Stomach (tissue), 19 donors: ENCODE measurements at places on chromosomes 1 and 21. TPM values are rescaled to one million over a fixed set of nuclear protein-coding genes. Genes with fewer than 3 reads are reported as not detected.

DNA sequence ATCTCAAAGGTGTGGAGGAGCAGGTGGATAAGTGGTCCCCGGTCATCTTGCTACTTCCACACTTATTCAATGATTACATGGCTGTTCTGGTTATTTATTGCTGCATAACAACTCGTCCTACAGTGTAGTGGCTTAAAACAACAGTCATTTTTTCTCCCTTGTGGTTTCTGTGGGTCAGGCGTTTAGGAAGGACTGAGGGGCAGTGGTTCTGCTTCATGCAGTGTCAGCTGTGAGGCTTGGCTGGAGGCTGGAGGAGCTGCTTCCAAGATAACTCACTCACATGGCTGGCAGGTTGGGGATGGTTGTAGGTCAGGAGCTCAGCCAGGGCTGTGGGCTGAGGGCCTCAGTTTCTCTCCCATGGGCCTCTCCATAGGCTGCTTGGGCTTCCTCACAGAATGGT lies 5.9 kb upstream of the SLC6A17 start:
- no peak for DNase-seq
- no peaks in the 10 kb centered on the region for H3K36me3 ChIP-seq
- no peak overlapping the region for H3K27ac ChIP-seq
- peaks cover 89% of the 10 kb centered on the region for H3K27me3 ChIP-seq

DNA sequence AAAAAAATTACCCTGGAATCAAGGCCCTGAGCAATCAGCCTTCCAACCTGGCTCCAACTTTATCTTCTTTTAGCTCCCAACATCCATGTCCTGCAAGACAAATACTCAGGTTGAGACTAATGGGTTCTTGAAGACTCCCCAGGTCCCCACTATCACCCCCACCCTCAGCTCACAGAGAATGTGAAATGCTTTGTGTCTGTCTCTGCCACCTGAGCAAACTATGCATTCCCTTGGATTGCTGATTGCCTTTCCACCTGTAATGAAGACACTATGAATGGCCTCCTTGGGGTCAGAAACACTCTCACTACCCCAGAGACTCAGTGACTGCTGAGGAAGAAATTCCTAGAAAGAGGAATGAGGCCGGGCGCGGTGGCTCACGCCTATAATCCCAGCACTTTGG lies 121.2 kb upstream of the GALNT2 start:
- H3K27ac ChIP-seq: no peak overlapping the region
- H3K27me3 ChIP-seq: no peaks in the 10 kb centered on the region
- no peaks in the 10 kb centered on the region for H3K36me3 ChIP-seq
- no peaks in the 10 kb centered on the region for H3K4me1 ChIP-seq
- no peak overlapping the region for H3K4me3 ChIP-seq

DNA sequence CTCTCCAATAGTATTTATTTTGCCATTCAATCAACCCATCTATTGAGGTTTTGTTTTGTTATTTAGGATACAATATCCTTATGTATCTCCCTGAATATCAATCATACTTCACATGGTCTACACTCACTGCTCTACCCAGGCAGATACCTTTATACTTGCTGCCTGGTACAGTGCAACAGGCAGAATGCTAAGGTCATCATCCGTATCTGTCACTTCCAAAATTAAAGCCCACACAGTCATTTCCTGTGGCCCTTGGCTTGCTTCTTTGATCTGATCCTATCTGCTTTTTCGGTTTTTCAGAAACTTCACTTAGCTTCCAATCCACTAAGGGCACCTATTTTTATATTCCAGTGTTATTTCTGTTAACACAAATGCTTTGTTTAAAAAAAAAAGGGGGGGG lies 22.3 kb upstream of the ZZZ3 start:
- no peak overlapping the region for H3K4me3 ChIP-seq
- H3K4me1 ChIP-seq: no peaks in the 10 kb centered on the region
- H3K27ac ChIP-seq: no peak overlapping the region

GRCh38 chr1:161185282-161185682 lies 8.0 kb upstream of the B4GALT3 start:
- no peaks in the 10 kb centered on the region for H3K36me3 ChIP-seq
- H3K4me3 ChIP-seq: no peak overlapping the region
- no peak overlapping the region for H3K27ac ChIP-seq
- peak; percentile 58 for DNase-seq

GRCh38 chr1:181111559-181111958 lies 23.1 kb downstream of the IER5 start:
- H3K27ac ChIP-seq: no peak overlapping the region
- no peaks in the 10 kb centered on the region for H3K27me3 ChIP-seq
- H3K4me1 ChIP-seq: peaks cover 18% of the 10 kb centered on the region
- no peak overlapping the region for H3K4me3 ChIP-seq
- H3K36me3 ChIP-seq: no peaks in the 10 kb centered on the region

- H3K27ac ChIP-seq: no peak overlapping the region
- no peaks in the 10 kb centered on the region for H3K27me3 ChIP-seq
- H3K36me3 ChIP-seq: no peaks in the 10 kb centered on the region
- H3K4me1 ChIP-seq: peaks cover 33% of the 10 kb centered on the region
- no peak for DNase-seq
- no peak overlapping the region for H3K4me3 ChIP-seq
Observed at GRCh38 chr1:15255582-15256149, 8.6 kb downstream of the FHAD1 start.

GRCh38 chr1:175003521-175003920 lies 3.8 kb downstream of the CACYBP start:
- peak overlapping the region; percentile 15 for H3K27ac ChIP-seq
- peaks cover 39% of the 10 kb centered on the region for H3K36me3 ChIP-seq
- DNase-seq: no peak
- peaks cover 3% of the 10 kb centered on the region for H3K4me1 ChIP-seq
- H3K4me3 ChIP-seq: no peak overlapping the region

- no peak for DNase-seq
- no peaks in the 10 kb centered on the region for H3K36me3 ChIP-seq
- no peaks in the 10 kb centered on the region for H3K4me1 ChIP-seq
- H3K4me3 ChIP-seq: no peak overlapping the region
- no peaks in the 10 kb centered on the region for H3K27me3 ChIP-seq
Observed at GRCh38 chr21:30233228-30234020, 17.5 kb upstream of the CLDN8 start.

DNA sequence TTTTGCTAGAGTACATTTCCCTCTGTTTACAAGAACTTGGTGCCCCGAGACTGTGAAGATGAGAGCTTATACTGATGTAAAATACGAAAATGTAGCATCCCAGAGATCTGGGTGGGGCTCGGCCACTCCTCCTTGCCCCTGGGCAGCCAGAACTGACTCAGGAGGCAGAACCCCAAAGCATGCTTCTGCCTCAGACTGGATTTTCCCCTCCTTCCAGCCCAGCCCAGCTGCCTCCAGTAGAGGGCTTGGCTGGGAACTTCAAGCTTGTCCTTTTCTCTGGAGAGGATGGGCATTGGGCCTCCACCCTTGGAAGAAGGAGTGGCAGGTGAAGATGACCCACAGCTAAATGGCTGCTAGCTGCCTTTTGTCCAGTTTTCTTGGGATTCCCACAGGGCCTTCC lies 24.3 kb upstream of the BTG2 start:
- H3K27ac ChIP-seq: peak overlapping the region; percentile 43
- H3K27me3 ChIP-seq: no peaks in the 10 kb centered on the region
- H3K4me1 ChIP-seq: peaks cover 63% of the 10 kb centered on the region
- no peak for DNase-seq

DNA sequence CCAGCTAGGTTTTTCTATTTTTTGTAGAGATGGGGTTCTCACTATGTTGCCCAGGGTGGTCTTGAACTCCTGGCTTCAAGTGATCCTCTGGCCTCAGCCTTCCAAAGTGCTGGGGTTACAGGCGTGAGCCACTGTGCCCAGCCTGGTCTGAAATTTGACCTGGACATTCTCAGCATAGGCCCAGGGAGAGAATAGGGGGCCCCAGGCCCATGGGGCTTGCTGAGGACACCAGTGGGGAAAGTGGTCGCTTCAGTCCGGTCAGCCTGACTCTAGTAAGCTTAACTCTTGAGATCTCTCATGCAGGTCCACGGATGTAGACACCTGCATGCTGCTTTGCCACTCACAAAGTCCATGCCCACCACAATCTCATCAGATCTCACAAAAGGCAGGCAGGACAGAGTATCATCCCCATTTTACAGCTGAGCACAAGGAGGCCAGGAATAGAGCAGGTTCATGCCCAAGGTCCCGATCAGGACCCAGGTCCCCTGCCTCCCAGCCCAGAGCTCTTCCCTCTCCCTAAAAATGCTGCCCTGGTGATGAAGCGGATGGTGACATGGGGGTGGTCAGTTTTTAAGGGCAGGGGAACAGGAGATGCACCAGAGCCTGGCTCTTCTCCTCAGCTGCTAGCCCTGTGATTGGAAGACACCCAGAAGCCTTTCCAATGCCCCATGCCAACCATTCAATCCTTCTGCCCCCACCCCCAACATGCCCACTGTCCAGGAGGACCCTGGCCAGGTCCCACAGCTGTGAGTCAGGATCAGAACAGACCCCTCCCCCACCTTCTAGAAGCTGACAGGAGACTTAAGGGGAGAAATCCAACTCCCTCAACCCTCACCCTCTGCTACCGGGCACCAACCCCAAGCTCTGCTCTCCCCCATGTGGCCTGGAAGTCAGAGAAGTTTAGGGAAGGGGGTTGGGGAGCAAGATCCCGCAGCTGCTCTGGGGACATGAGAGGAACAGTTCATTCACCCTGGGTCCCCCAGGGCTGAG lies 1.8 kb downstream of the FHL3 start:
- H3K4me1 ChIP-seq: peaks cover 55% of the 10 kb centered on the region
- H3K4me3 ChIP-seq: peak overlapping the region; percentile 80
- peak; percentile 49 for DNase-seq

GRCh38 chr1:204563307-204563706 lies 47.1 kb downstream of the MDM4 start:
- H3K4me3 ChIP-seq: no peak overlapping the region
- no peak overlapping the region for H3K27ac ChIP-seq
- peaks cover 39% of the 10 kb centered on the region for H3K36me3 ChIP-seq
- no peak for DNase-seq
- H3K4me1 ChIP-seq: peaks cover 17% of the 10 kb centered on the region
- H3K27me3 ChIP-seq: no peaks in the 10 kb centered on the region

DNA sequence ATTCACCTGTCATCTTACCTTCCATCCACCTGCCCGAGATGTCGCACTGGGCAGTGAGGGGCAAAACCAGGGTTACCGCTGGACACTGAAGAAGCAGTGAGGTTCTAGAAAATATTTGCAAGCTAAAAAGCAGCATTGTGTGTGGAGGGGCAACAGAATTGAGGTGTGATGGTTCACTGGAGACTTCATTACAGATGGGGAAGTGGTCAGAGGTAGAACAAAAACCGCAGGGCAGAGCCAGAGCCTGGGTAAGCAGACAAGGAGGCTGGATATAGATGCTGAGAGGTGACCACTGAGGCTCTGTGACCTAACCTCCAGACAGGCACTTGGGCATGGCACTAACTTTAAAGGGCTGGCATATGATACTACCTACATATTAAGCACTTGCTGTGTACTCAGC lies 363.9 kb upstream of the PROX1 start:
- H3K4me1 ChIP-seq: no peaks in the 10 kb centered on the region
- no peaks in the 10 kb centered on the region for H3K27me3 ChIP-seq
- DNase-seq: no peak
- no peak overlapping the region for H3K4me3 ChIP-seq
- H3K27ac ChIP-seq: no peak overlapping the region
- no peaks in the 10 kb centered on the region for H3K36me3 ChIP-seq

DNA sequence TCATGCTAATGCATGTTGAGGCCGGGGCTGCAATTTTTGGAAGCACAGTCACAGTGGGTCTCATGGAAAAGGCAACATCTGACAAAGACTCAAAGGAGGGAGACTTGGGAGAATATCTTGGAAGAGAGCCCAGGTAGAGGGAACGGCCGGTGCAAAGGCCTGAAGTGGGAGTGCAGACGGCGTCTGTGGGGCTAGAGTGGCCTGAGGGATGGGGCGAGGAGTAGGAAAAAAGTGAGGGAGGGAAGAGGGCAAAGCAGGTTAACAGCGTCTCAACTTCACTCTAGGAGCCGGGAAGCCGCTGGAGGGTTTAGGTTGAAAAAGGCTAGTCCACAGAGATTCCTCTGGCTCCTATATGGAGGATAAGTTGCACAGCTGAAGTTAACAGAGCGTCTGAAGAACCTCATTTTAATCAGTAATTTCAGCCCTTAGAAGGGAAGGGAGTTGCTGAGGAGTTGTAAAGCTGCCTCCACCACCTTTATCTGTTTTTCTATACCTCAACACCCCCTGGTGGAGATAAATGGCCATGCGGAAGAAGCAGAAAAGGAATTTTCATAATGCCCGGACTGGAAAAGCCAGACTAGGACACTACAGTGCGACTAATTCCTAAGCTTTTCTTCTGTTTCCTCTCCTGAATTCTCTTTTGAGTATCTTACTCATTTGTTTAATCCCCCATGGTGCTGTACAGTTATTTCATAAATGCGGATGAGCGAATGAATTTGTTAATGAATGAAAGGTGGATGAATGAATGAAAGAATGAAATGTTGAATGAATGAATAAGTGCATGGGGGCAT lies 78.7 kb upstream of the ZNF281 start:
- H3K4me1 ChIP-seq: no peaks in the 10 kb centered on the region
- H3K27ac ChIP-seq: no peak overlapping the region
- H3K36me3 ChIP-seq: no peaks in the 10 kb centered on the region
- no peaks in the 10 kb centered on the region for H3K27me3 ChIP-seq

GRCh38 chr1:220955116-220955515 lies 75.9 kb downstream of the HLX start:
- H3K27me3 ChIP-seq: no peaks in the 10 kb centered on the region
- H3K4me3 ChIP-seq: no peak overlapping the region
- DNase-seq: no peak
- H3K4me1 ChIP-seq: no peaks in the 10 kb centered on the region
- no peaks in the 10 kb centered on the region for H3K36me3 ChIP-seq

DNA sequence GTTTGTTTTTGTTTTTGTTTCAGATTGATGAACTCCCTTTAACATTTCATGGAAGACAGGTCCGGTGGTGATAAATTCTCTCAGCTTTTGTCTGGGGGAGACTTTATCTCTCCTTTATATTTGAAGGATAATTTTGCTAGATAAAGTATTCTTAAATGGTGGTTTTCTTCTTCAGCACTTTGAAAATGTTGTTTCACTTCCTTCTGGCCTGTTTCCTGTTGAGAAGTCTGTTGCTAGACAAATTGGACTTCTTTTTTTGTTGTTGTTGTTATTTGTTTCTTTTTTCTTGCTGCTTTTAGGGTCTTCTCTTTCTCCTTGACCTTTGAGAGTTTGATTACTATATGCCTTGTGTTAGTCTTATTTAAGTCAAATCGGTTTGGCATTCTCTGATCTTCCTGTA lies 50.8 kb downstream of the CRP start:
- no peak for DNase-seq
- no peaks in the 10 kb centered on the region for H3K4me1 ChIP-seq
- H3K36me3 ChIP-seq: no peaks in the 10 kb centered on the region
- H3K27ac ChIP-seq: no peak overlapping the region
- H3K27me3 ChIP-seq: no peaks in the 10 kb centered on the region
- no peak overlapping the region for H3K4me3 ChIP-seq

The RNU1-1 gene
- under 0.01 TPM for total RNA-seq

The MROH7 gene
- total RNA-seq: 7.3 TPM

The ST6GALNAC5 gene
- total RNA-seq: 2.5 TPM

The ERG gene
- 0.58 TPM for total RNA-seq

The GJB4 gene
- not detected for total RNA-seq

The HSPG2 gene
- 186 TPM for total RNA-seq

The CNKSR1 gene
- total RNA-seq: 27.7 TPM

The GBP1 gene
- 31.6 TPM for total RNA-seq
